ENCODE measurements at places on chromosomes 1 and 21. TPM values are rescaled to one million over a fixed set of nuclear protein-coding genes. Genes with fewer than 3 reads are reported as not detected.
A peak's percentile ranks its signal among the peaks of the same experiment; 100 is the strongest.

DNA sequence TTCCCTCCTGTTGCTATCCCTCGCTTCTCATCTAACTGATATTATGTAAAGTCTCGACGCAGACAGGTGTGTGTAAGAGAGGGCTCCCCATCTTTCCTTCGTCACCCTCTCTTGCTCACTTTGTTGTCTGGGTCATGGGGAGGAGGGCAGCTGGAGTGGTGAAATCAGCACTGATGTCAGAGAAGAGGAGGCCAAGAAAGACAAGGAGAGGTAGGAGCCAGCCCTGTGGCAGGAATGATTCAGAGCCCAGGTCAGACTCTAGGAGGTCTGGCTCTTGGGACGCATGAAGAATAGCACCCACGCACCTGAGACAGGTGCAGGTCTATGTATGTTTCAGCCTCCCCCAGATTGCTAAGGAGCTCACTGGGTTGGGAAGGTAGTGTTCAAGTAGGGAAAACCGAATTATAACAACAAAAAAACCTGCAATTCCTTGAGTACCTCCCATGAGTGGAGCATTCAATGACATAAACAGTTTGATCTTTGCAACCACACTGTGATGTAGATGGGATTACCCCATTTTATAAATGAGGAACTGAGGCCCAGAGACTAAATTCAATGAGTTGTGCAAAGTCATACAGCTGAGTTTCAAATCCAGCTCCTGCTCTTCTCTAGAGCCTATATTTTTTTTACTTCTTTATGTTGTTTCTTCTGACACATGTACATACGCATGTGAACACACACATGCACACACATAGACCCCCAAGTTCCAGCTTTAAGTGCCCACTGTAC lies 10.4 kb downstream of the NUAK2 start:
- DNase-seq, result no peak

DNA sequence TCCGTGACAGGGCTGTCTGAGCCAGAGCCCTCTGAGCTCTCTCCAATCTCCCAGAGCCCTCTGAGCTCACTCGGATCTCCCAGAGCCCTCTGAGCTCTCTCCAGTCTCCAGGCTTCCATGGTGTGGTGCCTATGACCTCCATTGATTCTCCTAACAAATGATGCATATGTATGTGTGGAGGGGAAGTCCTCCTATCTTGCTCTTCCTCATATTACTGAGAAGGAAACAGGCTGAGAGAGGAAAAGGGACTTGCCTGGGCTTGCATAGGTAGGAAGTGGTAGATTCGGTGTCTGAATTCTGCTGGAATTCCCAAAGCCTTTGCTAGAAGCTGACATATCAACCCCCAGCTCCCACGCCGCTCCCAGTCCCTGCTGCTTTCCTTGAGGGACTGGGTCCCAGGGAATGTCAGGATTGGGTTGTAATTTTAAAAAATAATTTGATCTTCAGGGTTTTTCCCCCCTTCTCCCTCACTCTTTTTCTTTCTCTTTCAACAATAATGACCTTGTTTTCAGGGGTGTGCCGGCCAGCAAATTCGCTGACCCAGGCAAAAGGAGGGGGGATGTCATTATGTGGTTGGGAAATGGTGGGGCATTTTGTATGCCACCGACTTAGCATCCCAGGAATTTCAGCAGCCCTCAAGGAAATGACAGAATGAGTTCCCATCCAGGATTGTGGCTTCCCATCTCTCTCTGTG lies 42.3 kb upstream of the RUNX3 start:
- DNase-seq, result no peak

The SMCP gene
- not detected for polyA plus RNA-seq

GRCh38 chr1:185733818-185734735 lies at the start of gene HMCN1:
TSS of gene HMCN1 (plus strand) at chr1:185734391. CDS start at chr1:185734780, 389 bp downstream.
- peak; percentile 77 for DNase-seq

DNA sequence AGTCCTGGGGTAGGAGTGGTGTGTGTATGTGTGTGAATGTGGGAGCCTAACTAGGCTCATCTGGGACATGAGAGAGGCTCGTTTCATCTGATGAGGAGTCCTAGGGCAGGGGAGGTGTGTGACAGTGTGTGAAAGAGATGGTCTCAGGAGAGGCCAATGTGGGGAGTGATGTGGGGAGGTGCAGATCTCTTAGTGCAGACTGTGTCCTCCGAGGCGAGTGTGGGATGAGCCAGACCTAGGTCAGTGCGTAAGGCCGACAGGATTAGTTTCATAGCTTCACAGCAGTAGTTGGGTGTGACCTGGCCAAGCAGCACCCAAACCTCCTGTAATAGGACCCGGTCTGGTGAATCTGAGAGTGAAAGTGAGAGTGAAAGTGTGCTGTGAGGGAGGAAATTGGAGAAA lies 94.7 kb downstream of the LIPI start:
- no peak for DNase-seq

GRCh38 chr1:204087893-204088528 lies 15.1 kb downstream of the SOX13 start:
- DNase-seq, result no peak

All from muscle of back (tissue), 13 donors.